Stimulated activated CD8-positive, alpha-beta memory T cell treated with anti-CD3 and anti-CD28 coated beads, Interleukin-4, amount 100 ng/mL, for 4 hours (primary cell): ENCODE measurements at places on chromosomes 7 and 10.

GRCh38 chr10:73743327-73743904, 756 bp upstream of the SEC24C start:
- DNase-seq = no peak

GRCh38 chr10:21926949-21927348, 76.6 kb downstream of the DNAJC1 start:
- no peak for DNase-seq

DNA sequence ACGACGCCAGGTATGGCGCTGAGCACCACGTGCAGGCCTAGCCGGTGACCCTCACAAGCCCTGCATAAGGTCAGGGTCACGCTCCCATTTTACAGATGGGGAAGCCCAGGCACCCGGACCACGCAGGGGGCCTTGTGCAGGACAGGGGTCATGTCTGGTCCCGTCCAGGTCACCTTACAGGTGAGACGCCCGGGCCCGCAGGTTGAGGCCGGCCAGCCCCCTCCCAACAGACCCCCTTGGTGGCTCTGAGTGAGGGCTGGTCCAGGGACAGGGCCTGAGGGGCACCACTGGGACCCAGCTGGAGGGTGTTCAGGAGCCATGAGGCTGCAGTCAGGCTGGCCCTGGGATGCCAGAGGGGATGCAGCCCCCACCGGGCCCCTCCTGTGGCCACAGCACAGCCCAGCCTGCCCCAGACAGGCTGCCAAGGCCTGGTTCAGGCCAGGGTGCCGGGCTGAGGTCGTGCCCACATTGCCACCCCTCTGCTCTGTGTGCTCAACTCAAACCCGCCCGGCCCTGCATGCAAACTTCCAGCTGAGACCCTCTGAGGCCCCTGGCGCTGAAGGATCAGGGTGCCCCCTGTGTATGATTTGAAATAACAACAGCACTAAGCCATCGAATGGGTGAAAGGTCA, 69.0 kb downstream of the PWWP2B start:
- no peak for DNase-seq

DNA sequence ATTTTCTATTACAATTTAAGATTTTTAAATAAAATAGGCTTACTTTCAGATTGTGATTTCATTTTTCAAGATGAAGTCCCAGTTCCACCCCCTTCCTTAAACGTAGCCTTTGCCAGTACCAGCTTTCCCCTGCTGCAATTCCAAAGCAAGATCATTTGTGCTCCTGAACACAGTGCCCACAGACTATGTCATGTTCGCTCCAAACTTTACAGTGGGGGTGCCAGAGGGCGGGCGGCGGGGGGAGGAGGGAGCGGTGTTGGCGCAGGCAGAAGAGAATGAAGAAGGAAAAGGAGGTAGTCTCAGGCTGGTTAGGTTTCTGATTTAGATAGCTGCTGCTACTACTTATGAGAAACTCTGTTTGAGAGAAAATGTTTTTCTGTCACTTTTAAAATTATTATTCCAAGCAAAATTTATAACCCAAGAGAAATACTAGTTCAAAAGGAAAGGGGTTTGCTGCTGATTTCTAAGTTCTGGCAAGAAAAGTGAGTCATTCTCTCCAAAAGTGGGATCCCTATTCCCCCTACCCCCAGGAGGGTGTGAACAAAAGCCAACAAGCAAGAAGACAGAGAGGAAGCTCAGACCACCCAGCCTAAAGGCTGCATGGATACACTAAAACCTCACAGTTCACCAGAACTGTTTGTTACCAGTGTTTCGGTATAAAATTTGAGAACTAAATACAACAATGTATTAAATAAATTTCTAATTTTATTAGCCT, 109.6 kb downstream of the SRPK2 start:
- DNase-seq = no peak
